Stimulated activated CD4-positive, alpha-beta T cell treated with anti-CD3 and anti-CD28 coated beads, Interleukin-15, amount 100 ng/mL, for 48 hours (primary cell): ENCODE measurements at places on chromosomes 1 and 21.

DNA sequence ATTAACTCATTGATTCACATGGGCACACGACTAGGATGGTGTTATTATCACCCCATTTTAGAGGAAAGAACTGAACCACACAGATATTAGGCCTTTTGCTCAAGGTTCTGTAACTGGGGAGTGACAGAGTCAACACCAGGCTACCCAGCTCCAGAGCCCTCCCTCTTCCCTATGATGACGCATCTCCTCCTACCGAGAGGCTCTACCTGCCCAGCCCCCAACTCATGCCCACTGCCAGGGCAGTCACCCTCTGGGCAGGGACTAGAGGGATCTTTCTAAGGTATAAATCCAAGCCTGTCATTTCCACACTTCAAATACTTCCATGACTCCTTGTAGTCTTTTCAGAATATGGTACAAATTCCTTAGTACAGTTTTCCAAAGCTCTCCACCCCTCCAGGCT is 171.3 kb downstream of the GRIK3 start:
- no peak for DNase-seq

DNA sequence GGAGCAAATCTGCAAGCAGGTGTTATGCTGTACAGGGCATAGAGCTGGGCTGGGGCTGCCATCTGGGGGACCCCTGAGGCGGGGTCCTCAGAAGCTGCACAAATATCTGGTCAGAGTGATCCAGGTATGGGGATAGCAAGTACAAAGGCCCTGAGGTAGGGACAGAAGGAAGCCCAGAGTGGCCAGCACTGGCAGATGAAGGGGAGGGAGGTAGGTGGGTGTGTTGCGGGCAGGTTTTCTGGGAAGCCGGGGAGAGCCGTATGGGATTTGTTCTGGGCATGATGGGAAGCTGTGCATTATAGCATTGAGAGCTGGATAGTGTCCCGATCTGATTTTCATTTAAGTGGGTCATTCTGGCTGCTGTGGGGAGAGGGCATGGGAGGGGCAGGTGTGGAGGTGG is 102.7 kb downstream of the ARHGEF10L start:
- no peak for DNase-seq

DNA sequence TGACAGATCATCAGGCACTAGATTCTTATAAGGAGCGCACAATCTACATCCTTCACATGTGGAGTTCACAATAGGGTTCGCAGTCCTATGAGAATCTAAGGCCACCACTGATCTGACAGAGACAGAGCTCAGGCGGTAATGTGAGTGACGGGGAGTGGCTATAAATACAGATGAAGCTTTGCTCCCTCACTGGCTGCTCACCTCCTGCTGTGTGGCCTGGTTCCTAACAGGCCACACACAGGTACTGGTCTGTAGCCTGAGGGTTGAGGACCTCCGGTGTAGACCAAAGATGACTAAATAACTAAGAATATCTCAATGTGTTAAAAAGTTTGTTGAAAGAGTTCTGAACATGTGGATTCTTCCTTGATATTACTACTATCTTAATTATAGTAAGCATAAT is 56.2 kb upstream of the ADAM30 start:
- DNase-seq: no peak

DNA sequence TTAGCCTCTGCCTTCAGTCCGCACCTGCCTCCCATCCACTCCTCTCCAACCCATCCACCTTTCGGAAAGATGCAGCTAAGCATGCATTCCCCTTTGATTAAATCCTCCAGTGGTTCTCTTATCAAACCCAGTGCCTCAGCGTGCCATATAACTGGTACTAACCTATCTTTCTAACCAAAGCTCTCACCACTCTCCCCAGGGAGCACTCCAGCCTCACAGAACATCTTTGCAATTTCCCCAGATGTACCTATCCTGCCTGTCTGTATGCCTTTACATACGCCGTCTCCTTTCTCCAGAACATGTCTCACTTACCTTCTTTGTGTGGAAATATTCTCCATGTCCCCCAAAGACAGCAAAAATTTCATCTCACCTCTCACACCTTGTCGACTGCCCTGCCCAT is 80.0 kb downstream of the SLC25A24 start:
- DNase-seq: no peak

DNA sequence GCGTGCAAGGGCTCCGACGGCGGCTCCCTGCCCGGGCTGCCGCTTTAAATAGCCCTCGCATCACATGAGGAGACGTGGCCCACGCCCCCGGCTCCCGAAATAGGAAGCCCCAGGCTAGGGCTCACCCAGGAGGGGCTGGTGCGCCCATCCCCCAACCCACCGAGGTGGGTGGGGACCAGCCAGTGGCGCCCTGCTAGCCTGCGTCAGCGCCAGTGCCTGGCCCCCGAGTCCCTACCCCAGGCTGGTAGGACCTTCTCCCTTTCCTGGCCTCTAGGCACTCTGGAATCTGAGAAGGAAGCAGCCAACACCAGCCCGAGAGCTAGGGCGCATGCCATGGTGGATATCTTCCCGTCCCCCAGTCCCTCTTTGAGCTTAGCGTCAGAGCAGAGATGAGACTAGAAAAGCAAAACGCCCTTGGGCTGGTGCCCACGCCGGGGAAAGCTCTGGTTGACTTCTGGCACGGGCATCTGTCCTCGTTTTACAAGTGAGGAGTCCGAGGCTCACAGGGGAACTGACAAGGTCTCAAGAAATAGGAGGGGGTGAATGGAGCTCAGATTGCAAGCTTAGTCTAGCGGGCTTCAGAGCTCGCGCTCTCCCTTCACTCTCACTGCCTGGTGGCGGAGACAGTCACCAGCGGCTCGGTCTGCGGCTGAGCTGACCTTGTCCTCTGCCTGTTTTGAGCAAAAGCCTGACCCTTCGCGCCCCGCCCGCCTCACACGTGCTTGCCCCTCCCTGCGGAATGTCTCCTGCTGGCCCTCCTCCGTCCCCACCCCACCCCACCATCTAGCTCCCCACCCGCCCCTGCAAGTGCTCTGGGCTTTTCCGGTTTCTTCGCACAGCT is at the start of gene FABP3:
FABP3 (minus strand) TSS at position 21 of the 841 bp plus-strand sequence. CDS start 62 bp downstream, outside the sequence.
- DNase-seq: no peak

GRCh38 chr1:212712451-212713303 is 13.0 kb upstream of the BATF3 start:
- DNase-seq: no peak

DNA sequence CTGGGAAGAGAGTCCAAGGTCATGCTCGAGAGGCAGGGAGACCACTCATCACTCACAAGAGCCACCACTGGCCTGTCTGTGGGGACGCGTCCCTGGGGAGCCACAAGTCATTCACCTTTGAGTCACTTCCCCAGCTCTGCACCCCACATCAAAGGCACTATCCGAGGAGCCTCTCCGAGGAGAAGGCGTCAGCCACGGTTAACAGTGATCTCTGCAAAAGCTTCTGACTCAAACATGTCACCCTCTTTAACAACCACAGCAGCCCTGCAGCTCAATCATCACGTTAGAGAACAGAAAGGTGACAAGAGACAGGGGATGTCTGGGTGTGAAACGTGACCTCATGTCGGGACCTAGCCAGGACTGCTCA is 9.0 kb downstream of the LRRC47 start:
- no peak for DNase-seq

DNA sequence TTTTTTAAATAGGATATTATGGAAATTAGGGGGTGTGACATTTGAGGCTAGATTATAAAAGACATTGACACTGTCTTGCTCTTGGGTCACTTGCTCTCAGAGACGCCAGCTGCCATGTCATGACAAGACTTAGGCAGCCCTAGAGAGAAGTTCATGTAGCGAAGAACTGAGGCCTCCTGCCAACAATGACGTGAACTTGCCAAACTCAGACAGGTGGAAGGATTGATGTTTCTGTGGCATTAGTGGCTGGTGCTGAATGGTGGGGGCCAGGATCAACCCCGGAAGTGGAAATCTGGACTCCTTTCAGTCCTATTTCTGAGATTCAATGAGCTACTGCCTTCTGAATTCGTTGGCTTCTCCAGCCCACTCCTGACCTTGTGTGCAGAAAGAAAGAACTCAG is 14.7 kb downstream of the NCF2 start:
- no peak for DNase-seq

GRCh38 chr1:213925531-213926182 is 62.1 kb upstream of the PROX1 start:
- DNase-seq: no peak

DNA sequence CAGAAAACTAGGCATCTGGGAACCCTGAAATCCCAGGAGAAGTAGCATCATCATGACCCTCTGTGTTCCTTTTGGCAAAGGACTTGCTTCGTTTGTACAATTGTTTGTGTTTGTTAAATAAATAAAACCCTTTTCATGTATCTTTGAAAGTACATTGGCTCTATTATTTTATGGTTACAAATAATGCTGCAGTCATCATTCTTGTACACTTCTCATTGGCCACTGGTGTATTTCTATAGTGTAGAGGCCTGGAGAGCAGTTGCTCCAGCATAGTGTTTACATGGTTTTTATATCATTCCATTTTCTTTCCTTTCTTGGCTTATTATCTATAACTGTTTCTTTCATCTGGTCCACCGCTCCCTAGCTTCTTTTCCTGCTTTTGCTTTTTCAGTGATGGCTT is 253.3 kb downstream of the FAM72C start:
- DNase-seq: no peak

DNA sequence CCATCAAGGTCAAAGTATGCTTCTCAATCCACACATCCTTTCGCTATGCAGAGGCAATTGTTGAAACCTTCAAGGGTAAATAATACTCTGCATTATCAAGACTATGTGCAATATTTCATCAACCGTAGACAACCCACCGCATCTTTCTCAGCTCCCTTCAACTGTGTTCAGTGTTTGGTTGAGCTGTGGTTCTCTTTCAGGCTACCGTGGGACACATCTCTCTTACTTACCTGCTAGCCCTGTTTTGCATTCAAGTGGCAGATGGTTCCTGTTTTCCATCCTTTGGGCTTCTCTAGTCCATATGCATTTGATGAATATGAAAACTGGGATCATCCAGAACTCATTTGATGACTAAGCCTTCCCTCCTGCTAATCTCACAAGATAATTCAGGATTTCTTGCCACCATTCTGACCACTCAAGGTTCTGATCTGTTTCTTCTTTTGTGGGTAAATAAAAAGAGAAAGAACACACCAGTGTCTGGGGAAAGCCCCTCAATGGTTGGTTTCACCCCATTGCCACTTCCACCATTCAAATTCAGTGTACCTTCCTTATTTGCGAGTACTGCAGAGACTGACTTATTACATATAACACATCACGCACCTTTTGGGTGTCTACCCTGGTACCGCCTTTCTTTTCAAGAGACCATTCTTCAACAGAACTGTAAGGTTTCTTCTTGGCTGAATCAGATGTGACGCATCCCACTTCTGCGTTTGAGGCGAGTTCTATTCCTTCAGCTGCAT is 61.7 kb downstream of the BACE2 start:
- DNase-seq: no peak

DNA sequence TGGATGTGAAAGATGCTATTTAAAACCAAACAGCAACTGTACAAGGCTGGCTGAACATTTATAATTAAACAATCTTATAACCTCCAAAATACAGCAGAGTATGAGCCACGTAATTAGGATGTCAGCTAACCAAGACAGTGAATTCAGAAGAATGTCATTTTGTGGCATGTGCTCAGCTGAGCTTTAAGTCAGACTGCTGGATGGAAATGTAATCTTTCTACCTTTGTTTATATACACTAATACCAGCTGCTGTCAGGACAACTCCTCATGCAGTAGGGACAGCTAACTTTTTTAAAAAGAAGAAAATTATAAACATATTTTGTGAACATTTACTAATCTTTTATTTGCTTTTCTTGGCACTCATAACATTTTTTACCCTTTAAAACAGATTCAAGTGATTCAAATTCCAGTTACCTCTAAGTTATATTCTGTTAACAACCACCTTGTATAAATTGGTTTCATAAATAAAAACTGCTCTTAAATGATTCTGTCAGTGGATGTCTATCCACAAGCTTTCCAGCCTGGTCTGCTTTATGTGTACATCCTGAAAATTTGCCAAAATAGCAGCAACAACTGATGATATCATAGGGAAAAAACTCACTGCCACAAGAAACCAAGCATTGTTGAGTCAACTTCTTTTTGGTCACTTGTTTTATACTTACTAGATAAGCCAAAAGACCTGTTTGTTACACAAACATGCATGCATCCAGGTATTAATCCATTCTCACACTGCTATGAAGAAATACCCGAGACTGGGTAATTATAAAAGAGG is 36.1 kb downstream of the DPH5 start:
- DNase-seq: no peak
